ENCODE measurements at places on chromosomes 12 and 14.

GRCh38 chr14:21494902-21495762, 16.0 kb downstream of the METTL3 start:
- DNase-seq: no peak

- no peak for DNase-seq
These were observed 93.4 kb downstream of the DIO2 start for GRCh38 chr14:80117876-80118275.

GRCh38 chr12:115204957-115205754, 521.2 kb upstream of the TBX3 start:
- DNase-seq: no peak

DNA sequence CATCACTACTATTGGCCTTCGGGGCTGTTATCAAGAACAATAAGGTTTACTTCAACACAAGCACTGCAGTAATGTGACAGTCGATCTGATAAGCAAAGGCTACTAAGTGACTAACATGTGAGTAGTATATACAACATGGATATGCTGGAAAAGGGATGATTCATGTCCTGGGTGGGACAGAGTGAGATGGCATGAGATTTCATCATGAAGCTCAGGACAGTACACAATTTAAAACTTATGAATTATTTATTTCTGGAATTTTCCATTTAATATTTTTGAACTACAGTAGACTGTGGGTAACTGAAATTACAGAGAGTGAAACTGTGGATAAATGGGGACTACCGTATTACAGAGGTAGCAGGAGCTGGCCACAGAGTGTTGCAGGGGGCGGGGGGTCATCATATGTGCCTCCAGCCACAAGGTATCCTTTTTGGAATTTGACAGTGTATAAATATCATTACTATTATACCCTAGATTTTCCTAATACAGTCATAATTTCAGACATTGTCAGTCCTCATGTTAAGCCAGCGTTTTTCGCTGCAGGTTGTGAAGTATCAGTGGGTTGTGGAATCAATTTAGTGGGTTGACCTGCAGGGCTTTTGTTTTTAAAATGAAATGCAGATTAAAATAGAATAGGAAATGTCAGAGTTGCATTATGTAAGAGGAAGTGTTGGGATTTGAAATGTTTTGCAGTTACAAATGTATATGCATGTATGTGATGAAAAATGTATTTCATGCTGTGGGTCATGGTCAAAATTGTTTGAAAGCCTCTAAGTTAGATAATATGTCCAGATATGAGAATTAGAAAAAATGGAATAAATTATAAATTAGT, 148.0 kb upstream of the NUDT4 start:
- no peak for DNase-seq

GRCh38 chr12:123395236-123395635, 11.3 kb downstream of the KMT5A start:
- DNase-seq: no peak

GRCh38 chr14:24381363-24382063, 13.5 kb downstream of the NFATC4 start:
- DNase-seq: no peak

GRCh38 chr12:12681061-12681765, 14.8 kb downstream of the GPR19 start:
- DNase-seq: no peak

DNA sequence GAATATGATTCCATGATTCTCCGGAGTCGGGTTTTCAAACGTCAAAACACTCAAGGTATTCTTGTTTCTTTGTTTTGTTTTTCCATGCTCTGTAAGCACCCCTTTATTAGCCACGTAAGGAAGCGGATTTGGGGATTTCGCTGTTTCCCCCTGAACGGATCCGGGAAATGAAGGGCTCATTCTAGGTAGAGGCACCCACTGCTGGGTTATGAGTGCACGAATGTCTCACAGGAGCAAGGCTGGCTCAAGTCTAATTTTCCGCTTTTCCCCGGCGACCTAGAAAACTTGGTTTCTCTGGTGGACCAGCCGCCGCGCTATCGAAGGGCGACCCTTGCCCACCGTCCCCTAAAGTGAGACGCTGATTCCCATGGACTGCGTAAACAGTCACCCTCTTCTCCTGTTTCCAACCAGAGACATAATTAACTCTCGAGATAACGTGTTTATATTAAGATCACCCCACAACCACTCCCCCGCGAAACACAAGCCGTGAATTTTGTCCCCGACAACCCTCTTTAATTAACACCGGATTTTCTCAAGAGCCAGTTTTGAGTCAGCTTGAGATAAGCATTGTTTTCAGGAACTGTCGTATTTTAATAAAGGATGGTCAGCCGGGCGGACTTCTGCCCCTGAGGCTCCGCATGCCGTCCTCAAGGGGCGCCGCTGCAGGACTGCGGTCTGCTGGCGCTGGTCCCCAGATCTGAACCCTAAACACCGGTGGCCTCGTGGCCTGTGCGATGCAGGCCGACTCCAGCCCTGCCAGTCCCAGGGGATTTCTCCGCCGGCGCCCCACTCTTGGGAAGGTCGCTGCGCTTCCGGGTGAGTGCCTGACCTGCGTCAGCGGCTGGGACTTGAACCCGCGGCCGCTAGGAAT, 515 bp upstream of the ABCC9 start:
- DNase-seq: no peak
